Activated CD4-positive, alpha-beta T cell treated with anti-CD3 and anti-CD28 coated beads, Interleukin-2, amount 10 ng/mL, durations not matched to agents 24 days and 14 days (primary cell): ENCODE measurements at places on chromosomes 11 and 22.

DNA sequence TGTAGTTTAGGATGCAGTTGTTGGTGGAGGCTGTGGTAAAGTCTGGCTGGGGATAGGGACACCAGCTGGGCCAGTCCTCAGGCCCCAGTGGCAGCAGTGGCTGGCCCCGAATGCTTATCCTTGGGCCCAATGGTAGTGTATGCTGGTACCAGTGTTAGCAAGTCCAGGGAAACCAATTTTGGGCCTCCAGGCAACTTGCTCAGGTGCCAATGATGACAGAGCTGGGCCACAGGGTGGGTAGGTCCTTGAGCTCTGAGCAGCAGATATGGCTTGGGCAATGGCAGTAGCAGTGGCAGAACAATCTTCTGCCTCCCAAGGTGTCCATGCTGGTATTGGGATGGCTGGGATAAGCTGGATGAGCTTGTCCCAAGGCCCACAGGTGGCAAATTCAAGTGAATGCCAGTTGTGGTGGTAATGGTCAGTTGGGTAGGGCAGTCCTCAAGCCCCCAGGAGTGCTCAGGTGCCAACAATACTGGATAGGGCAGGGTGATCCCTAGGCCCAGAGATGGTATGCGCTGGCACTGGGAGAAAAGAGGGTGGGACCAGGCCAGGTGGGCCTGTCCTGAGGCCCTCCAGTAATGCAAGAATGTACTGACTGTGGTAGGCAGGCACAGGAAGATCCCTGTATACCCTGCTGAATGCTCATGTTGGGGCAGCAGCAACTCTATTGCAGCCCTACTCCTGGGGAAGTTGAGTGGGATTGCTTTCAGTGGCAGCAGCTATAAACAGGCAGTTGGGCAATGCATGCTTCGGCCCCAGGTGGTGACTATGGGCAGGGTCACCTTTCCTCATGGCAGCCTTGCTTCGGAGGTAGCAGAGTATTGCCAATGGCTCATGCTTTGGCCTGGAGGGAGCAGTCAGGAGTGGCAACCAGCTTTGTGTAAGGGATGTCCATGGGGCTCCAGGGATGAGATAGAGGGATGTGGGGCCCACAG is 54.7 kb downstream of the KCNQ1OT1 start:
- no peaks in the 10 kb centered on the region for H3K4me1 ChIP-seq
- no peak for DNase-seq
- H3K27me3 ChIP-seq: no peaks in the 10 kb centered on the region
- H3K27ac ChIP-seq: no peak overlapping the region
- peaks cover 6% of the 10 kb centered on the region for H3K36me3 ChIP-seq

GRCh38 chr22:22362936-22363335 is 118.3 kb downstream of the VPREB1 start:
- H3K27ac ChIP-seq: no peak overlapping the region
- no peaks in the 10 kb centered on the region for H3K4me1 ChIP-seq
- DNase-seq: no peak
- H3K27me3 ChIP-seq: peaks cover 38% of the 10 kb centered on the region
- H3K4me3 ChIP-seq: no peak overlapping the region

- H3K36me3 ChIP-seq: peaks cover 53% of the 10 kb centered on the region
- H3K4me1 ChIP-seq: peaks cover 31% of the 10 kb centered on the region
- DNase-seq: no peak
- no peak overlapping the region for H3K4me3 ChIP-seq
- H3K27me3 ChIP-seq: peaks cover 9% of the 10 kb centered on the region
These were observed 12.5 kb downstream of the EIF4G2 start for GRCh38 chr11:10796191-10796590.

DNA sequence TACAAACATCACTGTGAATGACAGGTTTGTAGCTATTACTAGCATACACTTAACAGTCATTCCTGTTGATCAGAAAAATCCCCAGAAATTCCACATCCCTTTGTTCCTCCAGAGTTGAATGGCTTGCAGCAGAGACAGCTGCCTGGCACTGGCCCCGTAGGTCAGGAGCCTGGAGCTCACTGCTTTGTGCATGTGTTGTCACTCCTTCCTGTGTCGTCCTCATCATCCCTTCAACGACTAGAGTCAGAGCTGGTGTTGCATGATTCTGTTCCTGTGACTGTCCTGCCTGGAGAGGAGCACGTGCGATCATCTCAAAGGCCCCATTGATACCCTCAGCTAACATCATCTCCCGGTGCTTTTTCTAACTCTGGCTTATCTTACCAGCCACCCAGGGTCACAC is 58.3 kb downstream of the LDLRAD3 start:
- DNase-seq: no peak
- H3K36me3 ChIP-seq: no peaks in the 10 kb centered on the region
- peaks cover 4% of the 10 kb centered on the region for H3K27me3 ChIP-seq
- H3K4me1 ChIP-seq: no peaks in the 10 kb centered on the region
- no peak overlapping the region for H3K4me3 ChIP-seq
- no peak overlapping the region for H3K27ac ChIP-seq

GRCh38 chr11:62879235-62879978 is 1.3 kb upstream of the SLC3A2 start:
- H3K4me3 ChIP-seq: peak overlapping the region; percentile 100
- H3K4me1 ChIP-seq: peaks cover 42% of the 10 kb centered on the region
- DNase-seq: no peak
- peaks cover 56% of the 10 kb centered on the region for H3K36me3 ChIP-seq
- H3K27me3 ChIP-seq: peaks cover 1% of the 10 kb centered on the region

- H3K27me3 ChIP-seq: peaks cover 22% of the 10 kb centered on the region
- no peak overlapping the region for H3K27ac ChIP-seq
- H3K4me1 ChIP-seq: peaks cover 16% of the 10 kb centered on the region
- H3K4me3 ChIP-seq: no peak overlapping the region
- no peaks in the 10 kb centered on the region for H3K36me3 ChIP-seq
- DNase-seq: no peak
These were observed 1.8 kb upstream of the NFAM1 start for GRCh38 chr22:42433754-42434682.

GRCh38 chr22:40567626-40568328 is 68.7 kb downstream of the MRTFA start:
- H3K4me1 ChIP-seq: peaks cover 2% of the 10 kb centered on the region
- no peak overlapping the region for H3K27ac ChIP-seq
- no peaks in the 10 kb centered on the region for H3K27me3 ChIP-seq
- no peak overlapping the region for H3K4me3 ChIP-seq
- H3K36me3 ChIP-seq: peaks cover 9% of the 10 kb centered on the region

DNA sequence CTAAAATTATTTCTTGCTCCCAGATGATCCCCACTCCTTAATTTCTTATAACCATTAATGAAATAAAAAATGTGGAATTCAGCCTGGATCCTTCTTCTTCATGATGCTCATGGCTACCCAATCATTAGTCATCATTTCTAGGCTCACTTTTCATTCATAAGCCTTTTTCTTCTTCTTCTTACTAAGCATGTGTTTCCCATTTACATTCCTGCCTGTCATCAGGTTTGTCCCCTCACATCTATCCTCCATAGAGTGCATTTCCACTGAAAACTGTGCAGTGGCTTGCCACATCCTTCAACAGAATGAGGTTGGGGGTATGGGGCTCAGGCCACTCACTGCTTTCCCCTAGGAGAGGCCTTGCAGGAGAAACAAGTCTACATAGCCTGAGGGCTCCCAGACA is 35.8 kb upstream of the NTM start:
- no peaks in the 10 kb centered on the region for H3K27me3 ChIP-seq
- H3K4me3 ChIP-seq: no peak overlapping the region
- no peak overlapping the region for H3K27ac ChIP-seq
- DNase-seq: no peak
- H3K4me1 ChIP-seq: no peaks in the 10 kb centered on the region

DNA sequence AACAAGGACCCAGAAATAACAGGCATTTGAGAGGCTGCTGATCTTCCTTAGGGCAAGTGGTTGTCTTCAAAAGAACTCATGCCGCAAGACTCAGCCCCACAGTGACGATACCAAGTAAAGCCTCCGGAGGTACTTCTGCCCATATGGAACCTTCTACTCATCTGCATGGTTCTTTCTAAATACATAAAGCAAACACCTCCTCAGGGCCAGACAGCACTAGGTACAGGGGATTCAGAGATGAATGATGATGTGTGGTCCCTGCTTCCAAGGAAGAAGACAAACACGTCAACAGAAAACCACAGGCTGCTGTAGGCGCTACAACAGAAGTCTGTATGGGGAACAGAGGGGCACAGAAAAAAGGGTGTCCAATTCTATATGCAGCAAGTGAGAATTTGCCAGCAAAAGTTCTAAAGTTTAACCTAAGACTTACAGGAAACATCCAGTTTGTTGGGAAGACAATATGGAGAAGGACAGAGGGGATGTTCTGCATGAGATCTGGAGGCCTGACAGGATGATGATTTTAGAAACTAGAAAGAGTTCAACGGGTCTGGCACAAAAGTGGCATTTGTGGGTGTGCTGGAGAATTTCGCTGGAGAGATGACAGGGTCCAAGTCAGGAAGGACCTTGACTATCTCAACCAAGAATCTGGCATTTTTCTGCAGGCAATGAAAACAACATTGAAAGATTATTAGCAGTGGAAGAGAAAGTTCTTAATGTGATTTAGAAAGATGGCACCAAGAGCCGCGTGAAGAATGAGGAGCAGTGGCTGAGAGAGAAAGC is 23.7 kb downstream of the JAML start:
- H3K27me3 ChIP-seq: no peaks in the 10 kb centered on the region
- peak; percentile 84 for DNase-seq
- no peak overlapping the region for H3K4me3 ChIP-seq
- H3K4me1 ChIP-seq: peaks cover 27% of the 10 kb centered on the region
- peaks cover 51% of the 10 kb centered on the region for H3K36me3 ChIP-seq

GRCh38 chr11:64742087-64742888 is 1.7 kb downstream of the RASGRP2 start:
- DNase-seq: peak; percentile 60
- peaks cover 18% of the 10 kb centered on the region for H3K36me3 ChIP-seq
- H3K4me3 ChIP-seq: peak overlapping the region; percentile 72
- no peaks in the 10 kb centered on the region for H3K27me3 ChIP-seq

- no peak overlapping the region for H3K27ac ChIP-seq
- DNase-seq: no peak
- no peak overlapping the region for H3K4me3 ChIP-seq
- peaks cover 2% of the 10 kb centered on the region for H3K4me1 ChIP-seq
These were observed 26.2 kb upstream of the SHISAL1 start for GRCh38 chr22:44338906-44339305.

DNA sequence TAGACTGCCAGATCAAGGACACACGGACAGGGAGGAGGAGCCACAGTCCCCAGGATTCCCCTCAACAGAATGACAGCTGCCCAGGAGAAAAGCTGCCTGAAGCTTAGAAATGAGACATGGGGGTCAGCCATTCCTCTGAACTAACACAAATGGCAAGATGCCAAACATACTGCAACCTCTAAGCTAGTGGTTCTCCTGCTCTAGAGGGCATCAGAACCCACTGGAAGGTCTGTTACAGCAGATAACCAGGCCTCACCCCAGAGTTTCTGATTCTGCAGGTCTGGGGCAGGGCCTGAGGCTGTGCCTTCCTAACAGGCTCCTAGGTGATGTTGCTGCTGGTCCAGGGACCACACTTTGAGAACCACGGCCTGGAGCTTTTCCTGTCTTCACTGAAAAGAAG is 28.6 kb upstream of the BID start:
- peaks cover 3% of the 10 kb centered on the region for H3K4me1 ChIP-seq
- no peak for DNase-seq
- no peak overlapping the region for H3K4me3 ChIP-seq
- H3K36me3 ChIP-seq: peaks cover 2% of the 10 kb centered on the region
- H3K27me3 ChIP-seq: no peaks in the 10 kb centered on the region
- no peak overlapping the region for H3K27ac ChIP-seq

- H3K27ac ChIP-seq: no peak overlapping the region
- no peaks in the 10 kb centered on the region for H3K27me3 ChIP-seq
- H3K36me3 ChIP-seq: peaks cover 23% of the 10 kb centered on the region
- no peak overlapping the region for H3K4me3 ChIP-seq
These were observed 19.4 kb downstream of the RNF185 start for GRCh38 chr22:31179345-31179744.

- H3K4me3 ChIP-seq: no peak overlapping the region
- peaks cover 7% of the 10 kb centered on the region for H3K27me3 ChIP-seq
- H3K36me3 ChIP-seq: no peaks in the 10 kb centered on the region
- H3K4me1 ChIP-seq: no peaks in the 10 kb centered on the region
- no peak for DNase-seq
These were observed 23.3 kb upstream of the MMP7 start for GRCh38 chr11:102553835-102554282.

- no peaks in the 10 kb centered on the region for H3K27me3 ChIP-seq
- peaks cover 14% of the 10 kb centered on the region for H3K36me3 ChIP-seq
- DNase-seq: peak; percentile 86
- H3K27ac ChIP-seq: peak overlapping the region; percentile 97
- H3K4me3 ChIP-seq: peak overlapping the region; percentile 90
- H3K4me1 ChIP-seq: peaks cover 82% of the 10 kb centered on the region
These were observed 8.1 kb downstream of the BCL9L start for GRCh38 chr11:118917481-118918127.

DNA sequence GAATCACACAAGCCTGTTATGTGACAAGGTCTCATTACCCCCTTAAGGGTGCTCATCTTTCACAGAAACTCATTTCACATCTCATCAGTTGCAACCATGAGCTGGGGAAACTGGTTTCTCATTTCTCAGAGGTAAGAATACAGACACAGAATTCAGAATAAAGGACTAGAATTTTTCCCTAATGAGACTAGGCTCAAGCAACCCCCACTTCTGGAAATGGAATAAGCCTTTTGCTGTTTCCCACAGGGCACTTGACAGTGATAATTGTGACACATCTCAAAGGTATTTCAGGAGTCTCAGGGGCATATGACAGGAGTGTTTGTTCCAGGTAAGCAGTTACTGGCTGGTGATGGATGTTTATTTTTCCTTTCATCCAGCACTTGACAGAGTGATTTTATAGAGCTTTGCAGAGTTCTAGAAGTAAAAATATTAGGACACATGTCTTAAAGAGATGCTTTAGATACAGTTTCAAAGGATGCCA is 112.9 kb upstream of the DDI1 start:
- no peaks in the 10 kb centered on the region for H3K4me1 ChIP-seq
- no peaks in the 10 kb centered on the region for H3K27me3 ChIP-seq
- DNase-seq: no peak
- no peak overlapping the region for H3K4me3 ChIP-seq
- no peak overlapping the region for H3K27ac ChIP-seq

DNA sequence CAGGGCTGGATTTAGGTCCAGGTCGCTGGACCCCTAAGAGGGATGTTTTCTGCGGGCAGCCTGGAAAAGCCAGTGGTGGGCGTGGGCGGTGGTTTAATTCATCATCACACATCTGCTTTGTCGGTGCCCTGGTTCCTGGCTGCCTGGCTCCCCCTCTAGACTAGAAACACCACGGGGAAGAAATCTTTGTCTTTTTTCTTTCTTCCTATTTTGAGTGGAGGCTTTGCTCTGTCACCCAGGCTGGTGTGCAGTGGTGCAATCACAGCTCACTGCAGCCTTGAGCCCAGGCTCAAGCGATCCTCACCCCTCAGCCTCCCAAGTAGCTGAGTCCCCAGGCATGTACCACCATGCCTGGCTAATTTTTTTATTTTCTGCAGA is 86.6 kb upstream of the LINC01488 start:
- H3K4me3 ChIP-seq: no peak overlapping the region
- H3K36me3 ChIP-seq: no peaks in the 10 kb centered on the region
- H3K4me1 ChIP-seq: no peaks in the 10 kb centered on the region
- no peaks in the 10 kb centered on the region for H3K27me3 ChIP-seq
- H3K27ac ChIP-seq: no peak overlapping the region

- no peak for DNase-seq
- H3K4me1 ChIP-seq: no peaks in the 10 kb centered on the region
- no peaks in the 10 kb centered on the region for H3K27me3 ChIP-seq
- no peak overlapping the region for H3K27ac ChIP-seq
These were observed 224.7 kb upstream of the BLID start for GRCh38 chr11:122340607-122341290.

GRCh38 chr11:45725121-45725520 is 59.7 kb upstream of the CHST1 start:
- no peak overlapping the region for H3K4me3 ChIP-seq
- peaks cover 2% of the 10 kb centered on the region for H3K4me1 ChIP-seq
- no peaks in the 10 kb centered on the region for H3K36me3 ChIP-seq
- no peak for DNase-seq
- no peak overlapping the region for H3K27ac ChIP-seq

GRCh38 chr11:33479231-33479630 is 221.4 kb downstream of the C11orf91 start:
- DNase-seq: no peak
- no peak overlapping the region for H3K27ac ChIP-seq
- peaks cover 11% of the 10 kb centered on the region for H3K27me3 ChIP-seq
